ENCODE measurements at places on chromosomes 2 and 18.

DNA sequence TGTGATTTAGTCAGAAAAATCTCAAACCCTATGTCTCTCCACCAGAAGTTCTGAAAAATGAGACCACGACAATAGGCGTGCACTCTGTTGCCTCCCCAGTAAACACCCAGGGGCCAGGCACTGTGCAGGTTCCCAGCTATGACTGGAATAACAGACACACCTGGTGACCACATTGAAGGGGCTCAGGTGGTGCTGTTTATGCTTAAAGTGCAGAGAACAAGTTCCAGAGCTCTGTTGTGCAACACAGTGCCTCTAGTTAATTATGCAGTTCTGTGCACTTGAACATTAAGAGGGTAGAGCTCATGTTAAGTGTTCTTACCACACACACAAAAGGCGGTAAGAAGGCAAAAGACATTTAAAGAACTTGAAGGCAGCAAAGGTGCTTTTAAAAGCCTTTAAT, 52.6 kb upstream of the AFF3 start:
- no peak for DNase-seq

GRCh38 chr2:143138292-143138691, 9.1 kb downstream of the ARHGAP15 start:
- no peak for DNase-seq

DNA sequence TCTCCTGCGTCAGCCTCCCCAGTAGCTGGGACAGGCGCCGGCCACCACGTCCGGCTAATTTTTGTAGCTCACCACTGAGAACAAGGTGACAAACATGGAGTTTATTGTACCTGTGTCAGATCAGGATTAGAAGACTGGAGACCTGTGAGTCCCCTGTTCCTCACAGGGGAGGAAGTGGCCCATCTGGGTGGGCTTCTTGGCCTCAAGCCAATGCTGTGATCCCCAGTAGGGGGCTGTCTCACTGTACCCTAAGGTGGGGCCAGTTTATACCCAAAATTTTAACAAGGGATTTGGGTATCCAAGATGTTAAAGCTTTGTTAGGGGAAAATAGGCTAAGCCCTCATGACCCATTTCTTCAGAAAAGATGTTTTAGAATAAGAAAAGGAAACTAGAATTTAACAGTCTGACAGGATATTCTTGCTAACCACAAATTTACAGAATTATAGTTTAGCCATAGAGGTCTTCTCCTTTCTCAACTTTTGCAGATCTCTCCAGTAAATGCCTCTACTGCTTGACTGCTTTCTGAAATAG, 16.3 kb downstream of the PCBP1 start:
- no peak for DNase-seq

- no peak for DNase-seq
Observed at GRCh38 chr18:27185025-27185763, at the start of gene CHST9. Gene CHST9 (minus strand): TSS chr18:27185308. CDS start chr18:27142809, 42,499 bp downstream.

- DNase-seq = no peak
Observed at GRCh38 chr2:95391641-95392310, 10.7 kb upstream of the FAHD2A start.

- DNase-seq = no peak
Observed at GRCh38 chr2:64296140-64296480, 151.9 kb upstream of the PELI1 start.

GRCh38 chr2:56713161-56713676, 529.4 kb downstream of the CCDC85A start:
- no peak for DNase-seq

GRCh38 chr2:238187618-238188548, 15.6 kb downstream of the ILKAP start:
- no peak for DNase-seq

DNA sequence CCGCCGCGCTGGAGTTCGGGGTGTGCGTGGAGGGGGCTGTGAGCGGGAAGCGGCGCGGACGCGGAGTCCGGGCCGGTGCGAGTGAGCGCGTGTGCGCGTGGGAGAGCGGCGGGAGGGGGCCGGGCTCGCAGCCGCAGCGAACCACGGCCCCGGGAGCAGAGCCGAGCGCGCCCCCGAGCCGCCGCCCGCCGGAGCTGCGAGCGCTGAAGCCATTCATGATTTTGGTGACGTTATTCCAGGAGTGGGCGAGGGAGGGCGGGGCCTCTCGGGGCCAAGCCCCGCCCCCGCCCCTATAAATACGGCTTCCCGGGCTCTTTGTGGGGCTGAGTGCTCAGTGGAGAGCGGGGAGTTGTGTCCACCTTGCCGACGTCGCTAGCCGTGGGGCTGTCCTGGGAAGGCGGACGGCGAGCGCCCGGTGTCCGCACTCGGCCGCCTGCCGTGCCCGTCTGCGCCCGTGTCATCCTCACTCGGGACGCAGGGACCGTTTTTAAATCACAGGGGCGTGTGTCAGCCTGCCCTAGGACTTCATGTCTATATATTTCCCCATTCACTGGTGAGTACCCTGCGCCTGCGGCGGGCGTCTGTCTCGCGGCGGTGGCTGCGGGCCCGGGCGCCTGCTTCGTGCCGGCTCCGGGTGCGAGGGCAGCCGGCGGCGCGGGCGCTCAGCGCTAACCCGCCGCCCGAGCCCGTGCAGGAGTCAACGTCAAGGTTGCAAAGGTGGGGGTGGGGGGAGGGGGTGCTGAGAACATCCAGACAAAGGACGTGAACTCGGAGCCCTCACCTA, at the start of gene LBH:
LBH (plus strand) TSS at position 323 of the 784 bp plus-strand sequence; CDS start at position 528, 205 bp downstream.
- DNase-seq = peak; percentile 93

DNA sequence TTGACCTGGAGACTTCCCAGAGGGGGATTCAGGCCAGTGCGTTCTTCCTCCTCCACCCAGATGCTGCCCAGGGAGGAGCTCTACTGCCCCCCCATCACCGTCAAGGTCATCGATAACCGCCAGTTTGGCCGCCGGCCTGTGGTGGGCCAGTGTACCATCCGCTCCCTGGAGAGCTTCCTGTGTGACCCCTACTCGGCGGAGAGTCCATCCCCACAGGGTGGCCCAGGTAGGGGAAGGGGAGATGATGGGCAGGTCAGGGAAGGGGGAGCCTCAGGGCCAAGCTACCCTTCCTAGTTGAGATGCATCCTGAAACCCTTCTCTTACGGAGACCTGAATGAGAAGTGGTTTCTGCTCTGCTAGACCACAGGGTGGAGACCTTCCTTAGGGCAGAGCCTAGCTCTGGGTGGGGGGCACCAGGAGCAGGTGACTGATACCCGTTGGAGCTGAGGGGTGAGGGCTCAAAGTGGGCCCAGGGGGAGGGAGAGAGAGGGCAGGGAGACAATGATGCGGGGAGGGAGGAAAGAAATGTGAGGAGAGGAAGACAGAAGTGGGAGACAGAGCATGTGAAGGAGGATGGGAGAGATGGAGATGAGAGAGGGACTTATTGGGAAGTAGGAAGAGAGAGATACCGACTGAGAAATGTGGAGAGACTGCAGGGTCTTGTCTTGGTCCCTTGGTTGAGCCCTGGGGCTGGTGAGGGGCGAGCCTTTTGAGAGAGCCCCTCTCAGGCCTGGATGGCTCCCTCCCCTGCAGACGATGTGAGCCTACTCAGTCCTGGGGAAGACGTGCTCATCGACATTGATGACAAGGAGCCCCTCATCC, 159.4 kb downstream of the DYSF start:
- DNase-seq = no peak

DNA sequence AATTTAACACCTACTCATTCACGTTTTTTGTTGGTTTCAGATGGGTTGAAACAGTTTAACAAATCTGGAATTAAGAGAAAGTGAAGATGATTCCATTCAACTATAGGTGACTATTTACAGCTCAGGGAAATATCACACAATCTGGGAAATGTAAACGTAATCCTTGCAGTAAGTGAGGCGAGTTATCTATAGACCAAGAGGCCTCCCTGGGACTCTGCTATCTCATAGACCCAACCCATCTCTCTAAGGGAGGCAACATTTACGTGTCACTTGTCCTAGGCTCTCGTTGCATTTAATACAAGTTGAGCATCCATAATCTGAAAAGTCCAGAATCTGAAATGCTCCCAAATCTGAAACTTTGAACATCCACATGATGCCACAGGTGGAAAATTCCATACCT, 2.0 kb upstream of the MOB4 start:
- DNase-seq = no peak

DNA sequence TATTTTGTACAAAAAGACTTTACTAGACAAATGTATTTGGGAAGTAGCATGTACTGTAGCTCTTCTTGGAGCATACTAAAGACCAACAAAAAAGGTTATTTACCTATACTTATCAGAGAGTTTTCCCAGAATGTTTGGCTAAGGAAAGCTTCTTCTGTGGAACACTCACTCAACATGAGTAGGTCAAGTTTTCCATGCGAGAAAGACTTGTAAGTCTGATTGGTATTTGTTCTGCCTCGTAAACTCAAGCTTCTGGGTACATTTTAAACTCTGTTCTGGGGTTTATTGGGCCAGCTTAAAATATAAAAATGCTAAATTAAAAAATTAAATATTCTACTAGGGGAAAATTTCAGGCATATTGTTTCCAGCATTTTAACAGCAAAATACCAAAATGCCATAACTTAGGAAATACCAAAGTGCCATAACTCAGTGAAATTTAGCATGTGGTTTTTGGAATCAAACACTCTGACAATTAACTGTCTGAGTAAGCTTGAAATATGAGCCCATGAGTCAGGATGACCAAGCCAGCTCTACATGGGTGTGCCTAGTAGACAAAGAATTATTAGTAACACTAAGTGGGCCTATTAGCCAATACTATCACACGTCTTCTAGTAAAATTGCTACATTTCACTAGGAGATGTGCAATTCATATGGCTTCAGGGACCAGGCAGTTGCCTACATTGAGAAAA, 47.3 kb upstream of the SERPINE2 start:
- no peak for DNase-seq
